ENCODE measurements at places on chromosomes 13 and 19.

- DNase-seq: no peak
Measured at GRCh38 chr19:57786286-57786685, 16.8 kb downstream of the ZNF586 start.

DNA sequence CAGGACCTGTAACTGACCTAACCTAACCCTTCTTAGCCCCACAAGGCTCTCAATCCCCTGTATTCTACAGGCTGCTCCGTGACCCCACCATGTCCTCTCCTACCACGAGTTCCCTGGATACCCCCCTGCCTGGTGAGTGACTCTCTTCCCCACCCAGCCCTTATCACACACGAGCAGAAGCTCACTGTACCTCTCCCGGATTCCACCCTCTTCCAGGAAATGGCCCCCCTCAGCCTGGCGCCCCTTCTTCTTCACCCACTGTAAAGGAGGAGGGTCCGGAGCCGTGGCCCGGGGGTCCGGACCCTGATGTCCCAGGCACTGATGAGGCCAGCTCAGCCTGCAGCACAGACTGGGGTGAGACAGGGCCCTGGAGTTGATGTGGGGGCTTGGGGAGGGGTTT is 1.3 kb downstream of the NR1H2 start:
- no peak for DNase-seq

- DNase-seq: no peak
Measured at GRCh38 chr19:1959928-1960589, 19.1 kb downstream of the CSNK1G2 start.

DNA sequence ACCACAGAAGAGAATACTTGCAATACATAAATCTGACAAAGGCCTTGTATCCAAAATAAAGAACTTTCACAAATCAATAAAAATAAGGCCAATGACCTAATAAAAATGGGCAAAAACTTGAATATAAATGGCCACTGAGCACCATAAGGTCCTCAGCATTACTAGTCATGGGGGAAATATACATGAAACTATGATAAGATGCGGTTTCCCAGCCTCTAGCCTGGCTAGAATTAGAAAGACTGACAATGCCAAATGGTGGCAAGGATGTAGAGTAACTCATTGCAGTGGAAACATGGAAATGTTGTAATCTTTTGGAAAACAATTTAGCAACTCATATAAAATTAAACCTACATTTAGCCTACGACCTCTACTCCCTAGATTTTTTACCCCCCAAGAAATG is 227.1 kb downstream of the GGACT start:
- no peak for DNase-seq

GRCh38 chr19:40216777-40217026 is 1.5 kb downstream of the TTC9B start:
- no peak for DNase-seq

DNA sequence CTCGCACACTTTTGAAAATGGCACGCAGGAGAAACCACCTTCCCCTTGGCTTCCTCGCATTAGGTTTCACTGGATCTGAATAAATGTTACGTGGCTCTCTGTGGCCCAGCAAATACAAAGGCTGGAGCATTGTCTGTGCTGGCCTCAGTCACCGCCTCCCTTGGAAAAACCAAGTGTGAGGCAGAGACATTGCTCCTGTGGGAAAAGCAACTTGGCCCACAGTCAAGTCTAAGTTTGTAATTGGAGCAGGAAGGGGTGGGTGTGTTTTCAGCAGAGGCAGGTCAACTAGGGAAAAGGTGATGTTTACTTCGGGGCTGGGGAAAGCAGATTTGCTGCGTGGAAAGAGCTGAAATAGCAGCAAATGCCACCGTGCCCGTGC is 101.6 kb downstream of the IRS2 start:
- DNase-seq: peak; percentile 25

- DNase-seq: no peak
Measured at GRCh38 chr13:83183439-83184149, 698.7 kb downstream of the SLITRK1 start.

GRCh38 chr19:48613852-48614435 is 932 bp downstream of the FAM83E start:
- no peak for DNase-seq

GRCh38 chr19:53131085-53131590 is 1.6 kb downstream of the ZNF415 start:
- no peak for DNase-seq

DNA sequence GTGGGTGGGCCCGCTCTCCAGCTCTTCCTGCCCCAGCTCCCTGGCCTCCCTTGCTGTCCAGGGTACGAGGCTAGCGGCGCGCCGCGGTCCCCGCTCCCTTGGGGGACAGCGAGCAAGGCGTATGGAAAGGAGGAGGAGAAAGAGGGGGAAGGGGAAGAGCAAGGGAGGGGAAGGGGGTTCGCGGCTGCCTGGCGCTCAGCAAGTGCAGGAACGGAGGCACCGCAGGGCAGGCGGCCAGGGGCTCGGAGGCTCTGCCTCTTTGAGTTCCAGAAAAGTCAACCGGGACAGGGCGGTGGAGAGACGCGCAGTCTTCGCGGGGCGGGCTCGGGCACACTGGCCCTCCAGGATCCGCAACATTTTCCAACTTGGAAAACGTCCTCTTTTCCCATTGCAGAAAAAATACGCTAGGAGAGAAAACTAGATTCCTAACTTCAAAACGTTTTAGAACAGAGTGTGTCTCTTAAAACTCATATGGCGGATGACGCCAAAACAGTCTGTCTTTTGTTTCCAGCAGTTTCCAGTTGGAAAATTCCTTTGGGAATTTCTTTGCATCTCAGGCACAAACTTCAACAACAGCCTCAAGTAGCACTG is 23.1 kb upstream of the TNFRSF19 start:
- DNase-seq: no peak

DNA sequence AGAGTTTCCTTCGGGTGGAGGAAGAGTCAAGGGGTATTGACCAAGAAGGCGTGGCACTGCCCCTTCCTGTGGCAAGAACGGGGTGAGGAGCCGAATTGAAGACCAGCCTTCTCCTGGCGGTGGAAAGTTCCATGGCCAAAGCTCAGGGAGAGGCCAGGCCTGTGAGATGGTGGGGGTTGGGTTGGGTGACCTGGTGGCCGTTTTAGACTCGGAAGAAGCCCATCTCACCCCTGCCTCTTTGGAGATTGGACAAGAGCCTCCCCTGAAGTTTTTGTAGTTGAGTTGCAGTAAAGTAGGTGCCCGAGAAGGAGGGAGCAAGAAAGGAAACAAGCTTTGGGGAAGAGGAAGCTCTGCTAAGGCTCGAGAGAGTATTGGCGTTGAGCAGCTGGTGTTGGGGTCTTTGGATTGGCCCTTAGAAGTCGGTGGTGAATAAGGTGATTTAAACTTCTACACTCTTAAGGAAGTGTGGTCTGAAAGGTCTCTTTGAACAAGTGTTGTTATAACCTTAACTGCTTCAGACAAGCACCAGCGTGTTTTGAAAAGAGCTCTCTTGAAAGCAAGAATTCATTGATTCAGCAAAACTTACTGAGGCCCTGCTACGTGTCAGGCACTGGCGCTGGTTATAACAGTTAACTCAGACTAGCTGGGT is 964 bp downstream of the SPINT2 start:
- DNase-seq: no peak

DNA sequence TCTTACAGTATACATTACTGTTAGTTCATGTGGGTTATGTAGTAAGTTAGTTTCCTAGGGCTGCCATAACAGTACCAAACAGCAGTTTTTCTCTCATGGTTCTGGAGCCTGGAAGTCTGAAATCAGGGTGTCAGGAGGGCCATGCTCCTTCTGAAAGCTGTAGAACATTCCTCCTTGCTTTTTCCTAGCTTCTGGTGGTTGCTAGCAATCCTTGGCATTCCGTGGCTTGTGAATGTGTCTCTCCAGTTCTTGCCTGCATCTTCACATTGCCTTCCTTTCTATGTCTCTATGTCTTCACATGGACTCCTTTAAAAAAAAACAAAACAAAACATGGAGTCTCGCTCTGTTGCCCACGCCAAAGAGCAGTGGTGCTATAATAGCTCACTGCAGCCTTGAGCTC is 95.4 kb downstream of the WDFY2 start:
- DNase-seq: no peak

GRCh38 chr19:48591021-48591420 is 15.5 kb upstream of the SPACA4 start:
- DNase-seq: no peak

DNA sequence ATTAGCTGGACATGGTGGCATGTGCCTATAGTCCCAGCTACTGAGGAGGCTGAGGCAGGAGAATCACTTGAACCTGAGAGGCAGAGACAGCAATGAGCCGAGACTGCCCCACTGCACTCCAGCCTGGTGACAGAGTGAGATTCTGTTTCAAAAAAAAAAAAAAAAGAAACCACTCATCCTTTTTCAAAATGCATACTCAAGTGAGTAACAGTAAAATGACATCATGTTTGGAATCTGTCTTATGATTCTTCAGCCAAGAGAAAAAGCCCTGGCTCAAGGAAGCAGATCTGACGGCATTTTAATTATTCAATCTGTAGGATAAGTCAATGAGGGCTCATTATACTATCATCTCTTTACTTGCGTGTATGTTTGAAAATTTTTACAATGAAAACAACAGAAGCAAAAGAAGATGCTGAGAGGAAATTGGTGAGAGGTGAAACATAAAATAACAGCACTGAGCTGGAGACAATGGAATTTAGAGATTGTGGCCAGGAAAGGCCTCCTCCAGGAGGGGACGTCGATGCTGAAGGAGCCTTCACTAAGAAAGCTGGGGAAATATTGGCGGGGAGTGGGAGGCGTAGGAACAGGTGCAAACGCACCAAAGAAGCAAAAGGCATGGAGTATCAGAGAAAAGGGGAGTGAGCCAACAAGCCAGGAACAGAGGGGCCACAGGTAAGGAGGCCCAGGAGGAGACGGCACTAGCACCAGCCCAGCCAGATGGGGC is 12.9 kb upstream of the CCNE1 start:
- DNase-seq: no peak

DNA sequence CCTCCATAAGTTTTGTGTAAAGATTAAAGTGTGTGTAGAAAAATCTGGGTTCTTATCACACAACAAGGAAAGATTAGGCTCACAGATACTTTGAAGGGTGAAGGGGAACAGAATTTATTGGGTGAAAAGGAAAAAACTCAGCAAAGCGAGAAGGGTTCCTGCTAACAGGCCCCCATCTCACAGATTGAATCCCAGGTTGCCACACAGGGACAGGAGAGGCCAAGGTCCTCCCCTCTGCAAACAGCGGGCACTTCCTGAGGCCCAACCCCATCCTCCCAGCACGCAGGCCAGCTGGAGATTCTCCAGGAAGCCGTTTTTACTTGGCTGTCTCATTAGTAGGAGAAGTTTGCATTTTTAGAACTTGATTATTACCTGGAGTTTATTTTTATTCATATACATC is 15.2 kb upstream of the ERCC5 start:
- DNase-seq: no peak

- no peak for DNase-seq
Measured at GRCh38 chr13:48165063-48165462, 67.9 kb upstream of the ITM2B start.

DNA sequence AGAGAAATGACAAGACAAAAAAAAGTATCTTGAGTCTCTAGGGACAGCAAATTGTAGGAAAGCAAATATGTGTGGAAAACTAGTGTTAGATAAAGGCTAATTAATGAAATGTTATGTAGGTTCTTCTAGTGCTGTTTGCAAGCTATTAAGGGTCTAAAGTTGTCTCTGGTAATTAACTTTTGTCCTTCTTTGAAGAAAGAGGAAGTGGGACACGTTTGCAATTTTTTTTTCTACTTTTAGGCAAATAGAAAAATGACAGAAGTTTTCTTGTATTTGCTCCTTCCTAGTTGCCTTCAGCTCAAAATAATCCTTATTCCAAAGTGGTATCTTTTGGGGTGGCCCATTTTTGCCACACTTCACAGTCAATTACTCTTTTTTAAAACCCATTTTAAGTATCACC is 1877.7 kb upstream of the PRR20A start:
- no peak for DNase-seq

DNA sequence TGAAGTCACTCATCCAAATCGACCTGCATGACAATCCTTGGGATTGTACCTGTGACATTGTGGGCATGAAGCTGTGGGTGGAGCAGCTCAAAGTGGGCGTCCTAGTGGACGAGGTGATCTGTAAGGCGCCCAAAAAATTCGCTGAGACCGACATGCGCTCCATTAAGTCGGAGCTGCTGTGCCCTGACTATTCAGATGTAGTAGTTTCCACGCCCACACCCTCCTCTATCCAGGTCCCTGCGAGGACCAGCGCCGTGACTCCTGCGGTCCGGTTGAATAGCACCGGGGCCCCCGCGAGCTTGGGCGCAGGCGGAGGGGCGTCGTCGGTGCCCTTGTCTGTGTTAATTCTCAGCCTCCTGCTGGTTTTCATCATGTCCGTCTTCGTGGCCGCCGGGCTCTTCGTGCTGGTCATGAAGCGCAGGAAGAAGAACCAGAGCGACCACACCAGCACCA is 5.9 kb downstream of the SLITRK5 start:
- DNase-seq: no peak

DNA sequence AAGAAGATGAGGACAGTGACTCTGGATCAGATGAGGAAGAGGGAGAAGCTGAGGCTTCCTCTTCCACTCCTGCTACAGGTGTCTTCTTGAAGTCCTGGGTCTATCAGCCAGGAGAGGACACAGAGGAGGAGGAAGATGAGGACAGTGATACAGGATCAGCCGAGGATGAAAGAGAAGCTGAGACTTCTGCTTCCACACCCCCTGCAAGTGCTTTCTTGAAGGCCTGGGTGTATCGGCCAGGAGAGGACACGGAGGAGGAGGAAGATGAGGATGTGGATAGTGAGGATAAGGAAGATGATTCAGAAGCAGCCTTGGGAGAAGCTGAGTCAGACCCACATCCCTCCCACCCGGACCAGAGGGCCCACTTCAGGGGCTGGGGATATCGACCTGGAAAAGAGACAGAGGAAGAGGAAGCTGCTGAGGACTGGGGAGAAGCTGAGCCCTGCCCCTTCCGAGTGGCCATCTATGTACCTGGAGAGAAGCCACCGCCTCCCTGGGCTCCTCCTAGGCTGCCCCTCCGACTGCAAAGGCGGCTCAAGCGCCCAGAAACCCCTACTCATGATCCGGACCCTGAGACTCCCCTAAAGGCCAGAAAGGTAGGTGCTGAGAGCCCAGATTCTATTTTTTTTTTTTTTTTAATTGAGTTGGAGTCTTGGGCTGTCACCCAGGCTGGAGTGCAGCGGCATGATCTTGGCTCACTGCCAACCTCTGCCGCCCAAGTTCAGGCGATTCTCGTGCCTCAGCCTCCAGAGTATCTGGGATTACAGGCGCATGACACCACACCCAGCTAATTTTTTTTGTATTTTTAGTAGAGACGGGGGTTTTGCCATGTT is 2.3 kb downstream of the PPP1R15A start:
- DNase-seq: peak; percentile 40

- no peak for DNase-seq
Measured at GRCh38 chr13:58950911-58951310, 1212.8 kb downstream of the DIAPH3 start.

DNA sequence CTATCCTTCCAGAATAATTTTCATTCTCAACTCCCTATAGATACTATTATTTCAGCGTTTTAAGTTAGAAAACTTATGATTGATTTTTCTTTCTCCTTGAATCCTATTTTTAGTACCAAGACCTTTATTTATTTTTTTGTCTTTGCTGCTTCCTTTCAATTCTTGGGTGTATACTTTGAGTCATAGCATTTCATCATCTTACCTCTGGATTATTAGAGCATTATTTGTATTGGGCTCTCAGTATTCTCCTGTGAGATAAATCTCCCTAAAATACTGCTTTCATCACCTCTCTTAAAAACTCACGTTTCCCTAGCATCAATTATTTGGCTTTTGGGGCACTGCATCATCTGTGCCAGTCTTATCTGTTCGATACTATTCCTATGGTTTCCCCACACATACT is 222.8 kb downstream of the POSTN start:
- DNase-seq: no peak

- DNase-seq: no peak
Measured at GRCh38 chr13:21537105-21537504, 66.9 kb downstream of the MICU2 start.

- peak; percentile 97 for DNase-seq
Measured at GRCh38 chr19:45130888-45131615, 29.7 kb downstream of the NKPD1 start.

Data from NCI-H345 (cell line).